T-helper 17 cell (primary cell): ENCODE measurements at places on chromosomes 4 and X.

DNA sequence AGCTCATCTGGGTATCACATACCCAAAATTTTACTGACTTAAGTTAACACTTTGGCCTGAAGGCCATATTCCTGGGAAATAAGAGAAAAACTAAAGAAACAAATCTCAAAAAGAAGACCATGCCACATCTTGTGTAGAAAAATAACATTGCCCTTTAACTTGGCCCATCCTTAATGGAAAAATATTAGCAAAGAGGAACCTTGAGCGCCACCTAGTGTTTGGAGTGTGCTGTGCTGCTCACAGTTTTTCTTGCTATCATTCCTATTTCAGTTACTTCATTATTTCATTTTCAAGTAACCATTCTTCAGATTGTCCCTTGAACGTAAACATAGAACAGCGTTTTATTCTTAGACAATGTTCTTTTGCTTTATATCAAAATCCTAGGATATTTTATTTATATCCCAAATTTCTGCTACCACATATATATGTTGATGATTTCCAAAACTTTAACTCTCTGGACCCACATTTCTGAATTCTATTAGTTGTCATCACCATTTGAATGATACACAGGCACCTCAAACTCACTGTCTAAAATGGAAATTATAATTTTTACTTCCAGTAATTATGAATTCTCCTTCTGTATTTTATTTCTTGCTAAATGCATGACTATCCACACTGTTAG lies 999.0 kb upstream of the ADGRL3 start:
- no peak for DNase-seq

GRCh38 chr4:176286728-176287127 lies 17.7 kb upstream of the ASB5 start:
- DNase-seq, result no peak

- DNase-seq, result no peak
Observed at GRCh38 chr4:6272863-6273660, 3.4 kb downstream of the WFS1 start.

- no peak for DNase-seq
Observed at GRCh38 chr4:126738926-126739325, 893.8 kb upstream of the INTU start.

- no peak for DNase-seq
Observed at GRCh38 chr4:145860446-145860845, 78.2 kb downstream of the ZNF827 start.

- DNase-seq, result no peak
Observed at GRCh38 chr4:141853091-141853764, 216.8 kb downstream of the IL15 start.

- no peak for DNase-seq
Observed at GRCh38 chr4:75717408-75717807, 7.0 kb upstream of the USO1 start.

DNA sequence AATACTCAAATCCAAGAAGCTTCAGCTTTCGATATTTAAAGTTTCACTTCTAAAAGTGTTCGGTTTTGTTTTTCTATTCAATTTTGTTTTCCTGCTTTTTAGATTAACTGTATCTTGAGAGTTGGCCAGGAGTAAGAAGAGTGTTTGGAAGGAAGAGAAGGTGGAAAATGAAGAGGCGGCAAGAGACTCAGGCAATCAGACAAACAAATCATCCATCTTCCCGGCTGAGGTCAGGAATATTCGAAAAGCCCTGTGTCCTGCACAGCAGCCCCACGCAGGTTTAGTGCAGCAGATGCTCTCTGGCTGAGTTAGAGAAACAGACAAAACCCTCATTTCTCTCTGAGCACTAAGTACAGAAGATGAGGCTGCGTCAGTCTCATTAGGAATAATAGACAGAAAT lies 330.3 kb upstream of the NOCT start:
- DNase-seq, result no peak

GRCh38 chrX:29295987-29296680 lies 708.9 kb downstream of the IL1RAPL1 start:
- DNase-seq, result no peak

DNA sequence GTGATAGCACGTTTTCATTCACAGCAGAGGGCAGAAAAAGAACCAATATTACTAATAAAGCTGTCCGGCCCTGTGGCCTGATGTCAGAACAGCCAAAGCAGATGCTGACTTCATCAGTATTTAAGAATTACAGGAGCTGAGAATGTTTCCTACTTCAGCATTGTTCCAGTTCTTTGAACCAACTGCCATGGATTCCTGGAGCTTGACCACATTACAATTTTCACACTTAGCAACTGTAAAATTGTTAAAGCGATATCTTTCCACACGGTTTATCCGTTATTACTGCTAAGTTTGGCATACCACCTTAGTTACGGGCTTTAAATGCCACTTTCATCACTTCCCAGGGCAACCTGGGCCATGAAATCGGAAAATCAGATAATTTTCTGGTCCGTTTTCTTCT lies 118.2 kb downstream of the EPHA5 start:
- DNase-seq, result no peak

DNA sequence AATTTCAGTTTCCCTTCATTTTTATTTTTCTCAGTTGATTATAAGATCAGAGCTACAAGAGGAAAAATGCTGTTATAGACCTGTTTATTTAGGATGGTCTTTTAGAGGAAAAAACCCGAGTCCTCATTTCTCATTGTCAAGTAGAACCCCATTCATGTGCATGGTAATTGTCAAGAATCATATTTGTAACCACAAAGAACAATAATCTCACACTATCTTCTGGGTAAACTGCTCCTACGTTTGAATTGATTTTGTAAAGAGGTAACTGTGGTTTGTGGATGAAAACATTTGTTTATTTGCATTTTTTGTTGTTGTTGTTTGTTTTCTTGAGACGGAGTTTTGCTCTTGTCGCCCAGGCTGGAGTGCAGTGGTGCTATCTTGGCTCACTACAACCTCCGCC lies 23.8 kb downstream of the RAPGEF2 start:
- no peak for DNase-seq

GRCh38 chrX:13463608-13464007 lies 105.8 kb upstream of the EGFL6 start:
- no peak for DNase-seq

DNA sequence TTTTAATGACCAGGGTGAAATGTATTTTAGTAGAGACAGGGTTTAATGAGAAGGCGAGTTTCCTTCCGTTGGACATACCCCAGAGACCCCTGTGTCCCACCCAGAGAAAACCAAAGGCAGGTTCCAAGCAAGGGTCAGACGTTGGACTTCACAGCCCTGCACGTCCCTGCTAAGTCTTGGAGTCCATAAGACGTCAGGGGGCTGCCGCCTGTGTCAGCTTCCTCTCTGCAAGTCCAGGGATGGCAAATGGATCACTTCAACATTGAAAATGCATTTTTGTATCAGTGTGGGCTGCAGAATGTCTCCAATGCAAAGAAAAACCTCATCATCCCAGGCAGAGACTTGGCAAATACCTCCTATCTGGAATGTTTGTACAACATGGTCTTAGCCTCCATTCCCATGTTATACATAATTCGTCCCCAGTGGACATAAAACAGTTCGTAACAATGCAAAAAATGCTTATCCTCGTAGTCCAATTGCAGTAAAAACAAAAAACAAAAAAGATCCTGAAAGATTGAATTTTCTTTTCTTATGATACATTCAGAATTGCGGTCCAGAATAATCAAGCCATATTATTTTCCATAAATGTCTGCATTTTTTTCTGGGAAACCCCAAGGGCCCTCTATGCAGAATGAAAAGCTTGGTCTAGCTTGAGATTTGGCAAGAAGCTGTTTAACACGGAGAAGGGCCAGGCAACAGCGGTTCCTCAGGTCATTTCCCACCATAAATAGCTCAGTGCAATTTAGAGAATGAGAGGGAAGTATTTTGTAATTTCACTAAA lies 190.9 kb downstream of the SHOX start:
- no peak for DNase-seq
